ENCODE measurements at places on chromosomes 5 and 9.

- peak; percentile 66 for DNase-seq
Observed at GRCh38 chr5:32589942-32590869, 4.8 kb downstream of the SUB1 start.

DNA sequence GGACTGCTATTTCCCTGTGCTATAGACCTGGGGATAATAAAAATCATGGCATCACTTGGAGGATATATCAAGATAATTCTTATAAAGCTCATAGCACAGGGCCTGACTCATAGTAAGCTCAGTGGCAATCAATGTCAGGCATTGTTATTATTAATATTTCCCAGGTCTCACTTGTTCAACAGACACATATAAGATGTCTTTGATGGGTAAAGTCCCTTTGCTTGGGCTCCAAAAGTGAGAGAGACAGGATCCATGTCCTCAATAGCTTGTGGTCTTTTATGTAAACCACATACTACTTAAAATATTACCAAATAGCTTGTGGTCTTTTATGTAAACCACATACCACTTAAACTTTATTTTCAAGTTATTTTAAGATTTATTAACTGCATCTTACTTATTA, 11.2 kb downstream of the SH3RF2 start:
- no peak for DNase-seq

- no peak for DNase-seq
Observed at GRCh38 chr9:90839183-90839728, 37.6 kb downstream of the SYK start.

DNA sequence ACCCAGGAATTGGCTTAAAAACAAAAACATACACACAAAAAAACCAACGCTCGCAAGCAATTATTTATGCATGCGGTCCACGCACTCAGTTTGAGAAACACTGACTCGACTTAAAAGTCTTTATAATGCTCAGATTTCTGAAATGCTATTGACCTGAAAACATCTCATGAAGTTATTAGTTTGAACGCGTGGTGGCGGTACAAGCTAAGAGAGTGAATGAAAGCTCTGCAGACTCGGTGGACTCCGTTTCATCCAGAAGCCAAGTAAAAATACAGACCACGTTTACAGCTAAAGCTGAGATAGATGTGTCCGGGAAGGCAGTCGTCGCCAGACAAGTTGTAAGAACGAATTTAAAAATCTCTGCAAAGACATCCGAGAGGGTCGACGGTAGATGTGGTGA, at the start of gene PCDHB6:
Gene PCDHB6, plus strand, starts transcription at position 246 of the 400 bp plus-strand sequence. CDS start 201 bp downstream, outside the sequence.
- DNase-seq = peak; percentile 6

- DNase-seq = peak; percentile 26
Observed at GRCh38 chr9:35859310-35859989, 10.8 kb downstream of the OR13J1 start.

DNA sequence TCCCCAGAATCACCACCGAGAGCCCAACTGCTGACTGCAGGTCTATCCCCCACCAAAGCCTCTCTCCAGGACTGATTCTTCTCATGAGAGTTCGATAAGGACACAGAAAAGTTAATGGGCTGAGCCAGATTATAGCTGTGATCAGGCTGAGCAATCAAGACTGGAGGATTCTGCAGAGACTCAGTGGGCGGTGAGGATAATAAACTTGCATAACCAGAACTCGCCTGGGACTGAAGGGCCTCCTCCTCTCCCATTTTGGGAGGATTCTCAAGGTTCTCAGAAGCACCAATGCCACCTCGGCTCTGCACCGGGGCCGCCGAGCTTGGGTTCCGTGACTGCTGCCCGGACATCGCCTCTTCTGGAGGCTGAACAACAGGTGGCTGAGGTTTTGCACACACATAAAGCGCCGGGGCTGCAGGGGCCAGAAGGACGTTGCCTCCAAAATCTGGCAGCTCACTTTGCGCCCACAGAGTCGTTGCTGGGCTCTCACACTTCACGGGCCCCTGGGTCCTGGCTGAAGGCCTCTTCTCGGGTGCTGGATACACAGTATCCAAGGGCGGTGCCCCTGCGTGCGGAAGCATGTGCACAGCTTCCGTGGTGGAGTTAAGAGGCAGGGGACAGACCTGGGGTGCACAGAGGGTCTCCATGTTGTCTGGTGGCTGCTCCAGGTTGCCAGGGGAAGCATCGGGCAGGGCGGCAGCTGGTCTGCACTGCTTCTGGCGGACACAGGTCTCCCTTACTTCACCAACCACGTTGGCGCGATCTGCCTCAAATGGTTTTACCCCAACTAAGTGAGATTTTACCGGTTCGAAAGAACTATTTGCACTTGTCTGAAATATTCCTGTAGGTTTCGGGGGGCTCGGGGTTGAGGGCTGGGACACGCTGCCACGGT, 7.6 kb downstream of the SEC16A start:
- DNase-seq = no peak
